ENCODE measurements at places on chromosomes 5 and 9.

DNA sequence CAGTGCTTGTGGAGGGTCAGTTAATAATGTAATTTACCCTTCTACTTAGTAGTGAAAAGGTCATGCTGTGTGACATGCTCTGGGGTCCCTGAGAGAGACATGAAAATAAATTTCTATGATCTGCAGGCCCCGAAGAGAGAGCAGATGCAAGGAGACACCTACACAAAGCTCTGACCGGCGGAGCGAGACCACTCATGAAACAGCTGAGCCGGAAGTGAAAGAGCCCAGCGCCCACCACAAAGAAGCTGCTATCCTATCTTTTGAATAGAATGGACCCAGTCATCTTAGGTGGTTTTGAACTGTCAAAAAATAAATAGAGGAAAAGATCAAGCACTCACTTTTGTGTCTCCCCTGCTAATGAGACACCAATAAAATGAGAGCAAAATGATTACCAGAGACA, 190.0 kb downstream of the MED10 start:
- DNase-seq: no peak

- DNase-seq: no peak
These were observed 179.9 kb upstream of the NR3C1 start for GRCh38 chr5:143583409-143583808.

- no peak for DNase-seq
These were observed 81.9 kb downstream of the ADAMTS12 start for GRCh38 chr5:33809936-33810335.

GRCh38 chr5:89480406-89481007, 597.5 kb upstream of the MEF2C start:
- no peak for DNase-seq

GRCh38 chr9:115106642-115107041, 11.3 kb downstream of the TNC start:
- DNase-seq: no peak

GRCh38 chr9:95363051-95363841, 45.7 kb upstream of the FANCC start:
- DNase-seq: no peak

Data from SHP77 treated with DMSO at 0.1 percent for 48 hours (cell line).